Jurkat, Clone E6-1 (cell line): ENCODE measurements at places on chromosomes 4 and X.
A peak's percentile ranks its signal among the peaks of the same experiment; 100 is the strongest.

- peak; percentile 68 for DNase-seq
These were observed 325.5 kb downstream of the BCOR start for GRCh38 chrX:39772057-39772832.

DNA sequence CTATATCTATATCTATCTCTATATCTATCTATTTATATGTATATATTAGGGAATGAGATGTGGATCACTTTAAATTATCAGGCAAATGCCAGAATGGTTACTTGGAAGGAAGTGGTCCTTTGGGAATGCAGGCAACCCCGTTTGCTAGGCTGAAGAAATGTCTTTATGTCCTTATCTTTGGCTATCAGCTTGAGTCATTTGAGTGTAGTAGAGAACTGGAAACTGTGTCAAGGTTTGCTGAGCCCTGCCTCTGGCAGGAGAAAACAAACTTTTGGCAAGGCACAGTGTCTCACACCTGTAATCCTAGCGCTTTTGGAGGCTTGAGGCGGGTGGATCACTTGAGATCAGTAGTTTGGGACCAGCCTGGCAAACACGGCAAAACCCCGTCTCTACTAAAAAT, 167.3 kb downstream of the ACTRT1 start:
- no peak for DNase-seq

GRCh38 chr4:184235526-184235925, 17.9 kb upstream of the ENPP6 start:
- no peak for DNase-seq

DNA sequence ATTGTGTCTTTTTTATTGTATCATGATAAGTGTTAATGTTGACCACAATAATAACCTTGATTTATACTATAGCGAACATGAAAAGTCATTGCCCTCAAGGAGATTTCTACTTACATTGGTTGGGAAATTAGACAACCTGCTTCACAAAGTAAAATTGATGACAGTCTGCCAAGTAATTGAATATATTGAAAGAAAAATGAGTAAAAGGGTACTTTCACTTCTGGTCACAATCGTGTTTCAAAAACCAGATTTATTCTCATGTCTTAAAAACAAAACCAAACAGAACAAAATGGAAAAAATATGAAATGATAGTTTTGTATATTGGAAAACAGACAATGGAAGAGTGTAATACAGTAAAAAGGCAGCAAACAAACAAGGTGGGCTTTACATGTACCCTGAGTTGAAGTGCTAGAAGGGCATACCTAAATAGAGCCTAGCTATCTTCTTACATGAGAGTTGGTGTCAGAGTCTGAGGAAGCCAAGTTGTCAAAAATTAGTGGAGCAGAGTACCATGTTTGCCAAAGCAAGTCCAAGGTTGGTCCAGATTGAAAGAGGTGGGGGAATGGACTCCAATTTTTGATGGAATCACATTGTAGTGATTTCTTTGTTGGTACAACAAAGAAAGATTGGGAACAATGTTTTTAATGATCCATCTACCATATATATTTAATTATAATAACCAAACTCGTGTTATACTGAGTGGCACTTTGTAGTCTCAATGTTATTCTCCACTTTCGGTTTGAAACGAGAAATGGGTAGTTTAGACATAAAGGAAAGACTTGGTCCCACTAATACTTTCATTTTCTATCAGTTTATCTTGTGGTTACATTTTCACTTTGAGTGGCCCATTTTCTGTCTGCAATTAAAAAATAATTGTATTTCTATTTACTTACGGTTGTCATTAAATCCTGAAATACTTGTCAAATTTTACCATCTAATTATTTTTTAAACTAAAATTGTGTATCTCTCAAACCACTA, 775.6 kb downstream of the STIM2 start:
- no peak for DNase-seq

- no peak for DNase-seq
These were observed 22.7 kb upstream of the SEPSECS start for GRCh38 chr4:25182937-25183336.

- no peak for DNase-seq
These were observed 59.9 kb downstream of the CXCL13 start for GRCh38 chr4:77665381-77666069.

GRCh38 chrX:131588995-131589394, 45.1 kb downstream of the OR13H1 start:
- no peak for DNase-seq

DNA sequence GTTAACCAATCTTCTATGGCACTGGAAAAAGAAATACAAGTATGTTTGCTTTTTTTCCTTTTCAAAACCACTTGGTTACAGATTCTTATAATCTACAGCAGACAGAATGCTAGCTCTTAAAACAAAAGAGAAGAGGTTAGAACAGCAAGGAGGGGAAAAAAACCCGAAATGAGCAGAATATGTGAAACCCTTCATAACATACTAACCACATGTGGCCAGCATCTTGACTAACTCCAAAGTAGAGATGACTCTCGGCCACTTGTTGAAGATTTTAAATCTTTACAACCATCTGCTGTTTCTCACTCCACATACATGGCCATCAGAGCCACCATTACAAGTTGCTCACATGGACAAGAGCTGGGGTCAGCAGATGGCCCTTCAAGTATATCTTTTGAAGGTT, 100.3 kb downstream of the PAPSS1 start:
- DNase-seq: no peak

- no peak for DNase-seq
These were observed 8.5 kb upstream of the CCSER1 start for GRCh38 chr4:90118527-90119195.

- no peak for DNase-seq
These were observed 12.5 kb downstream of the OGT start for GRCh38 chrX:71545364-71545763.

GRCh38 chrX:386239-386767, 404 bp downstream of the PPP2R3B start:
- DNase-seq: no peak

- DNase-seq: no peak
These were observed 56.1 kb upstream of the HPGD start for GRCh38 chr4:174578366-174578765.

DNA sequence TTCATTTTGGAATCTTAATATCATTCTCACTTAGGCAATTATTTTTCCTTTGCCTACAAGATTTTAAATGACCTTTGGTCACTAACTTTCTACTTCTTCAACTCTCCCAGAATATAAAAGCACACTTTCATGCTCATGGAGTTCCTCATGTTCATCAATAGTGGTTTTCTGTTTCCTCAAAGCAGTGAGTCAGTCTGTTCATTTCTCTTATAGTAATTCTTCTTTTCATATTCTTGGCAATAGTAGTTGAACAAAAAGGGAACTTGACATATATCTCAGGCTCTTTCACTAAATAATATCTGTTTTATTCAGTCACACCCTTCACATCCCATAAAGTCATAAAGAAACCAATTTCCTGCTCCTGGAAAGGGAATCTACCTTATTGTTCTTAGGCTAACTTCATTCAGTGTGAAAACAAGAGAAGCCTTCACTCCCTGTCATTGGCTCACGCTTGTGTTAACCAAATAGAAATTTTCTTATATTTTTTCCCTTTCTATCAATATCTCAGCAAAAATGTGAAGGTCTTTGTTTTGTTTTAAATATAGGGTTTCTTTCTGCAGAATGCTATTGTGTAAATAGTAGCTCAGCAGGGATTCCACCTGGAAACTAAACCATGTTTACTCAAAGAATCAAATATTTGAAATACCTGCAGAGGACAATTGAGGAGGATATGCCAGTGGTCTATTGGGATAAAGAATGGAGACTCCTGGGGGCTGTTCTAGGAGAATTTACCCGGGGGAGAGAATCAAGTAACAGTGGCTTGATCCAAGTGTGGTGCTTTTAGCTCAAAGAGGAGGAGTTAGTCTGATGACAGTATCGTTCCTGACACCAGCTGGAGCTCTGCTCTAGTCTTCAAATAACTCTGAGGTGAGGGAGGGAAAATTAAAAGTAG, 13.4 kb upstream of the TNIP3 start:
- DNase-seq: no peak

DNA sequence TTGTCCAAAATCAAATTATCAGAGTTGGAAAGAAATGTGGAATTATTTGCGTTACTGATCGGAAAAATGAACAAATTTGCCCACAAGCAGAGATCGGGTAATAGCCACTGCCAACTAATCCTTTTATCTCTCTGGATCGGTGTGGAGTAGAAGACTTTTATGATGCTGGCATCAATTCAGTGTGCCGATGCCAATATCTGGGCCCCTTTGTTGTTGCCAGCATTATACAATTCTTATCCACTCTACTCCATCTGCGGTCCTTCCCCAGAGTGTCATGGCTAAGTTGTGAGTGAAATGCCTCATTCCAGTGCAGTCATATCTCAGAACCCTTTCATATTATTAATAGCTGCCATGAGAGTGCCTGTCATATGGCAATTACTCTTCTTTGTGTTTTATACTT, 660.2 kb downstream of the ADGRL3 start:
- no peak for DNase-seq

DNA sequence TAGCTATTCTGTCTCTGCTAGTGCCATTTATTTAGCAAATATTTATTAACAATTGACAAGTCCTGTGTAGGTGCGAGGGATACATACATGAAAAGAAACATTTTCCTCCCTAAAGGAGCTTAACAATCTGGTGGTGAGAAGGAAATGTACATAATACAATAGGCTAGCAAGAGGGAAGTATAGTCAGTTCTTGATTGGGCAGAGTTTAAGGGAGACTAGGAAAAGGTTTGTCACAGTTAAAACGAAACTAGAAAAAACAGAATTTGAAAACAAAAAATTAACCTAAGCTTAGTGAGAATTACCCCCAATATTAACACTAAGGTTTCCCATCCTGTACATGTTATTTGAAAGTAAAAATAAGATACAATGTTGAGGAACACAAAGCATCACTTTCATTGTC, 8.6 kb upstream of the MAML3 start:
- no peak for DNase-seq

DNA sequence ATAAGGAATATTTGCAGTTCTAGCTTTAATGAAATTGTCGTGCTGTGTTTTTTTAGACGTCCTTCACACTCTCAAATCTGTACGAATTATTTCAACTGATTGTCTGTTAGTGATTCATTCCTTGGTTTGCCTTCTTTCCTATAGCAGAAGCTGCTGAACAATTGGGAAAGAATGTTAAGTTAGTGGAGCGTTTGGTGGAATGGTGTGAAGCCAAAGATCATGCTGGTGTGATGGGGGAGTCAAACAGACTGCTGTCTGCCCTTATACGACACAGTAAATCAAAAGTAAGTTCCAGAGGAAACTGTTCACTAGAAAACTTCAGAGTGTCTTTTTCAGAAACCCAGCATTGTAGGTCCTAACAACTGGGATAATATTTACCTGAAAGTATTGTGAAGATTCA, 159.9 kb downstream of the RAP1GDS1 start:
- DNase-seq: no peak

GRCh38 chr4:130545596-130545995, 1449.6 kb downstream of the C4orf33 start:
- DNase-seq: no peak

GRCh38 chr4:152723236-152723635, 43.4 kb upstream of the TMEM154 start:
- DNase-seq: no peak

DNA sequence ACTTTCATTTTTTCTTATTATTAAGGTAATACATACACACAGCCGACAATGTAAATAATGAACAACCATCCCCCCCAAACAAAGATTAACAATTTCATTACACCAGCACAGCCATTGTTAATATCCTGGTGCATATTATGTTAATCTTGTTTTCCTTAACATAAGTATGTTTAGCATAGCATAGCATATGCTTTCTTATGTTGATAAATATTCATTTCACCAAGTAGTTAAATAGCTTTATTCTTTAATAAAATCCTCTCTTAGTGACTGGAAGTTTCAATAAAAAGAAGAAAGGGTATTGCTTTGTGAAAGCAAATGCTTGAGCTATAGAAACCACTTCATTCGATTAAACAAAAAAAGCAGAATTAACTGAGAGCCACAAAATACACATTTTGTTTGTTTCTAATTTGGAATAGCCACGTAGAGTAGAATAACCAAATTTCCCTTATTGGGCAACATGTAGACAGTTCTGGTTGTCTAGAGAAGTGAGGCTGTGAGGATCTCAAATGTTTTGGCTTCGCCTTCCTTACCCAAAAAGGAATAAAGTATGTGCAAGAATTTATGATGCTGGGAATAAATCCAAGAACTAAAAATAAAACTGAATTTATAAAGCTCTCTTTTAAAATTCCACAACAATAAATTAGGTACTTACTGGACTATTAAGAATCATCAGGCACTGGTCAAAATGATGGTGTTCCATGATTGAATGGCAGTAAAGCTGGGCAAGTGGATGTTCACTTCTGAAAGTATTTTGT, 118.0 kb downstream of the PDE5A start:
- DNase-seq: no peak

GRCh38 chr4:74874753-74875367, 58.1 kb upstream of the PARM1 start:
- peak; percentile 66 for DNase-seq

GRCh38 chr4:2168469-2169319, 73.2 kb downstream of the HAUS3 start:
- no peak for DNase-seq

DNA sequence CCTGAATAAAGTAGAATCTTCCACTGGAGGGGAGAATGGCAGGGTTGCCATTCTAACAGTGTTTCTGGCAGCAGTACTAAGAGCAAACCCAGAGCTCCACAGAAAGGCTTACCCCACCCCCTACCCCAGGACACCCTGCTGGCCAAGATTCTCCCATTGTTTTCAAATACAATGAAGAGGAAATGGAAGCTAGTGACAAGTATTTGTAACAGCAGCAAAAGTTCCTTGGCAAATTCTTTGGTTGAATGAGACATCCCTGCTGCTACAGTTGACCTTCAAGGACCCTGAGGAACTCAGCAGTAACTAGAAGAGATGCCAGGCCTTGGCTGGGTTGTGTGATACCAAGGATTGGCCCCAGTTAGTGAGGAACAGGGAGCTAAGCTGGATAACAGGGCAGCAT, 124.2 kb upstream of the DGKK start:
- no peak for DNase-seq

- DNase-seq: no peak
These were observed 72.4 kb downstream of the DCLK2 start for GRCh38 chr4:150150629-150151062.
